Activated B cell treated with CpG ODN at 0.5 μM for 24 hours (primary cell): ENCODE measurements at places on chromosomes 1 and 21.

DNA sequence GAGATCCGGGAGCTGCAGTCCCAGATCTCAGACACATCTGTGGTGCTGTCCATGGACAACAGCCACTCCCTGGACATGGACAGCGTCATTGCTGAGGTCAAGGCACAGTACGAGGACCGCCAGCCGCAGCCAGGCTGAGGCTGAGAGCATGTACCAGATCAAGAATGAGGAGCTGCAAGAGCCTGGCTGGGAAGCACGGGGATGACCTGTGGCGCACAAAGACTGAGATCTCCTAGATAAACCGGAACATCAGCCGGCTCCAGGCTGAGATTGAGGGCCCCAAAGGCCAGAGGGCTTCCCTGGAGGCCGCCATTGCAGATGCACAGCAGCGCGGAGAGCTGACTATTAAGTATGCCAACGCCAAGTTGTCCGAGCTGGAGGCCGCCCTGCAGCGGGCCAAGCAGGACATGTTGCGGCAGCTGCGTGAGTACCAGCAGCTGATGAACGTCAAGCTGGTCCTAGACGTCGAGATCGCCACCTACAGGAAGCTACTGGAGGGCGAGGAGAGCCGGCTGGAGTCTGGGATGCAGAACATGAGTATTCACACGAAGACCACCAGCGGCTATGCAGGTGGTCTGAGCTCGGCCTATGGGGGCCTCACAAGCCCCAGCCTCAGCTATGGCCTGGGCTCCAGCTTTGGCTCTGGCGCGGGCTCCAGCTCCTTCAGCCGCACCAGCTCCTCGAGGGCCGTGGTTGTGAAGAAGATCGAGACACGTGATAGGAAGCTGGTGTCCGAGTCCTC is 25.5 kb downstream of the ETV3L start:
- no peak for DNase-seq

- DNase-seq, result no peak
Measured at GRCh38 chr1:173853074-173853473, 14.7 kb downstream of the GAS5 start.

DNA sequence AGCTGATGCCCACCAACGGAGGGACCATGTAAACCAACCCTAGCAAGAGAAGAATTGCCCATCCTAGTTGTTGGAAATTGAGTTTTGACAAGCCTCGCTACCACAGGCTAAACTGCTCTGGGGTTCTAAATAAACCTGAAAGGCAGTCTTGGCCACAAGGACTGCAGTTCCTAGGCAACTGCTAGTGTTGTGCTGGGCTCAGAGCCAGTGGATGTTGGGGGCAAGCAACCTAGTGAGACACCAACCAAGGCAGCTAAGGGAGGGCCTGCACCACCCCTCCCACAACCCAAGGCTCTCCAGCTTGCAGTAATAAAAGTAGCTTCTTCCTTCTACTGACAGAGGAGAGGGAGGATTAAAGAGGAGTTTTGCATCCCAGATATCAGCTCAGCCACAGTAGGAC is 102.4 kb upstream of the PKN2 start:
- DNase-seq, result no peak

DNA sequence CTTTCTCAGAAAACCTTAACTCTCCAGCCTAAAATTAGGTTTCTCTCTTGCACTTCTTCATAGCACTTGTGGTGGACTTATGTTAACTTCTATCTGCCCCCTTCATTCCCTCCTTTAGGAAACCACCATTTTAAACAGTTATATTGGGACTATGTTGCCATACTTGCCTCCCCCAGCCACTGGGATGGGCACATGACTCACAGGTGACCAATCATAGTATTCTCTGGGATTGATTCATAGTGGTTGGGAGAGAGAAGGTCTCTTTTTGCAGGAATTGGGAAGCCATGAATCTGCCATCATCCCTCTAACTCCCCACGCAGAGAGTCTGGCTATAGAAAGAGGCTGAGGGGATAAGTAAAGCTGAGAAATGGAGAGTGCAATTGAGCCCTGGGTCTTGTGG is 50.4 kb upstream of the NRDC start:
- no peak for DNase-seq

- no peak for DNase-seq
Measured at GRCh38 chr1:246782120-246782900, 58.1 kb downstream of the SCCPDH start.

DNA sequence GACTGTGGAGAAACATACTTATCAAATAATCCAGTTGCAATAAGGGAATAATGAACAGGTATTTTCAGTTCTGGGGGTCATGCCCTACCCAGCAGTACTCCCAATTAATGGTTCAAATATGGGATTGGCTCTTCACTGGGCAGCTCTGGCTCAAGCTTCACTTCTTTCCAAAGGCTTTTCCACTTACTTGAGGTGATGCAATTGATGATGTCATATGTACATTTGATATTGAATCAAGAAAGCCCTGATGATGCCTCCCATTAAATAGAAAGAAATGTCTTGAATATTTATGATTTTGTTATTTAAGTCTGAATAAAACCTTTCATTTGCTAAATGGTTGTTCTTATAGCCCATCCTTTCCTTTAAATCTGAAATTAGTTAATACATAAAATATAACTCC is 789.9 kb downstream of the USP25 start:
- no peak for DNase-seq

DNA sequence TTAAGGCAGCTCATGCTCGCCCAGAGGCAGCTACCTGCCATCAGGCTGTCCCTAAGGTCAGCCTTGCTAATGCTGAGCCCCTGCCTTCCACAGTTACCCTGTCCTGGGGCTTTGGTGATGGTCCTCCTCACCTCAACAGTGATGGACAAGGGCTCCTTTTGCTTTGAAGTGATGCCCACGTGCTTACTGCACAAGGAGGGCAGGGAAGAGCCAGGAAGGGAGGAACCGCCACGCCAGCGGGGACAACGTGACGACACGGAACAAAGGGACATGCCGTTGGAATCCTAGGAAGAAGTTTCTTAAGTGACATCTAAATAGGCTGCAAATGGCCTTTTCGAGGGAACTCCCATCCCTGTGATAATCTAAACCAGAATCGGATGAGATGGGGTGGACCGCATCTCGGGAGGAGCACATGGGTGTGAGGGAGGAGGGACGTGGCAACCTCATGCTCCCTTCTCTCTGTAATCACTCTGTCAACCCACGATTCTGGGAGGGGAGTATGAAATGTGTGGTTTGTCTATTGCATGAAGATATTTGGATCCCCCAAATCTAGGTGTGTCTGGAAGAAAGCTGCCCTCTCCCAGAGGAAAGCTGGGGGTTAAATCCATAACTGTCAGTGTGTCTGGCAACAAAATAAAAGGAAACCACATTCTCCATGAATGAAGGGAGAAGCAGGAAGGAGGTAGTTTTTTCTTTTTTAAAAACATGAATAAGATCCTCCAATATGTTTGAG is 110.9 kb upstream of the IRF2BP2 start:
- no peak for DNase-seq

- DNase-seq, result no peak
Measured at GRCh38 chr1:94708299-94708685, 111.9 kb upstream of the SLC44A3 start.

- DNase-seq, result peak; percentile 14
Measured at GRCh38 chr1:227899141-227899819, 48.5 kb downstream of the WNT9A start.

DNA sequence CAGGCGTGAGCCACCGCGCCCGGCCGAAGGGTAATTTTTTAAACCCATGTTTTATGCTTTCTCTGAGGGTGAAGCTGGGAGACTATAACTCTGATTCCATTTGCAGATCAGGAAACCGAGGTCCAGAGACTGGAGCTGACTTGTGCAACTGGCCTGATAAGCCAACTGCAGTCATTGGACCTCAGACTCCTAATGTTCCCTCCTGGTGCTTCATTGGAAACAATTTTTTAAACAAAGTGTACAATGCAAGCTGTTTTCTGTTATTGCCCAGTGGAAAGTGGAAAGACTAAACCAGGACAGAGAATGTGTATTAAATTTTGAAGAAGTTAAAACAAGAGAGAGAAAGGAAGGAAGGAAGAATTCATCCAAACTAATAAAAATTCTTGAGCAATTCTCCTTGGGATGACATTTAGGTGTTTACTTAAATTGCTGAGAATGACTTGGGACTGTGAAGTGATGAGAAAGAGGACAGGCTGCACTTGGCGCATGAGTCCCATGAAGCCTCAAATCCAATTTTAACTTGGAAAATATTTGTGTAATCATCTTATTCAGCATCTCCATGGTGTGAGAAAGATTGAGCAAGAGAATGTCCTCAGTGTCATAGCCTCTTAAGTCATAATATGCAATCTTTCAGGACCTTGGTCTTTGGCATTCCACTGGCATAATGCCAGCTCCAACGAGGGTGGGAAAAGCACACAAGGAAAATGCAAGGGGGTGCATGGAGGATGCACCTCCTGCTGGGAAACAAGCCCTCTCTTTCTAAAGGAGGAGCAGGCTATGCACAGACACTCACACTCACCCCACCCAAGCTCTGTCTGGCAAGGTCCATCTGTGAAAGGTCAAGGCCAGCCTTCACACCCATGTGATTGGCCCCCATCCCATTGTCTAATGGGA is 342.0 kb downstream of the SIPA1L2 start:
- no peak for DNase-seq

DNA sequence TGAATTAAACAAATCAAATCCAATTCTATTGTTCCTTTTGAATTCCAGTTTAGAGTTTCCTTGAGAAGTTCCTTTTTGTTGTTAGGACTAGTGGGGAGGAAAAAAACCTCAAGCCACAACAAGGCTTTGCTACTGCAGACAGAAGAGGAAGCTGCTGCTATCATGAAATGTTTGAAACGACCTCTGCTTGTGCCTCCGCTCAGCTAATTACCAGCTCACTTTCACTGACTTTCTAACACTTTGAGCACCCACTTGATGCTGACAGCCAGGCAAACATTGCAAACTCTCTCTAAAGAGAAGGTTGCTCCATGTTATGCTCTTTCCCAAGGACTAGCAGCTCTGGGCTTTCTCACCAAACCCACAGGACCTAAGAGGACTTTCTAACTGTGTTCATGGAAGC is 203.9 kb upstream of the PROX1 start:
- DNase-seq, result no peak

- DNase-seq, result no peak
Measured at GRCh38 chr1:174136714-174137113, 22.6 kb upstream of the RABGAP1L start.

- DNase-seq, result no peak
Measured at GRCh38 chr1:185144233-185144632, 12.5 kb downstream of the TRMT1L start.

DNA sequence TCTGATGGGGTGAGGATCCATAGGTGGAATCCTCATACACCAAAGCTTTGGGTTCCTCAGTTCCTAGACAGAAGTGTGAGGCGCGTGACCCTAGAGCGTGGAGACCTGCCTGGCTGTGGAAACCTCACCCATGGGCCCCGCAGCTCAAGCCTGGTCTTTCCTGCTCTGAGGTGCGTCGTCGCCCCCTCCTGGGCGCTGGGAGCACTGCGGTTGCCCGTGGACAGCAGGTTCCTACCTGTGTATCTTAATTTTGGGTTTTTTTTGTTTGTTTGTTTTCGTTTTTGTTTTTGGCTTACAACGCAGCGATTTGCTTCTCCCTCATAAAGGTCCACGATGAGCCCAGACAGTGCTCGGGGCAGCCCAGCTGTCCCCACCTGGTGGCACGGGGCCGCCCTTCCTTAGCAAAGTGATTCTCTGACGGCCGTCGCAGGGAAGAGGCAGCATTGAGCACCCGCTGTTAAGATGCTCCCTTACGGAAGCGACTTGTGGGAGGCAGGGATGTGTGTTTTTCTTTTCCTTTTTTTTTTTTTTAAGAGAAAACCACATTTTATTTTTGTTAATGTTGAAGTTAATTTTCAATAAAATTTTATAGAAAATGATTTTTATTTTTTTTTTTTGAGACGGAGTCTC is 36.5 kb upstream of the TRAPPC10 start:
- DNase-seq, result peak; percentile 76

DNA sequence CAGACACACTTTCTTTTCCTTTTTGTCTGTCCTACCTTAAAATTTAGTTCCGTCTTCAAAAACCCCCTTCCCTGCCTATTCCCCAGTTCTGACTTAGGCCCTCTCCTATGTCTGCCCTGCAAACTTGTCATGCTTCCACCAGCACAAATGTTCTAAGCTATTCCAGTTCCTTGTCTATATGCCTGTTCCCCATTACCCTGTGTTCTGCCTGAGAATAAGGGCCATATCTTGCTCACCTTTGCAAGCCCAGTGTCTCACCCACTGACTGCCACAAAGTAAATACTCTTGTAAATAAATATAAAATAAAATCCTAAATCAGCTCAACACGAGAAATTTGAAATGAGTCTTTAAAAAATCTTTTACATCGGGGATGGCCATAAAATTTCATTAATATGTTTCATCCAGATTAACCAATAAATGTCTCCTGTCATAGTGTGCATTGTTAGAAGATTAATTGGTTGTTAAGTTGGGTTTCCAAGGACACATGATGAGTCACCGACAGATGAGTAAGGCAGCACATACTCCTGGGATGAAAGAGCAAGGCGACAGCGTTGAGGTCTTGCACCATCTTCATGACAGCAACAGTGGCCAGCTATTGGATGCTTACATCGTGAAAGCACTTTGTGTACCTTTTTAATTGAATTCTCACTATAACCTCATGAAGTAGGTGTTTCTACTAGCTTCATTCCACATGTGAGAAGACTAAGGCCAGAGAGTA is 92.6 kb upstream of the NGF start:
- no peak for DNase-seq

DNA sequence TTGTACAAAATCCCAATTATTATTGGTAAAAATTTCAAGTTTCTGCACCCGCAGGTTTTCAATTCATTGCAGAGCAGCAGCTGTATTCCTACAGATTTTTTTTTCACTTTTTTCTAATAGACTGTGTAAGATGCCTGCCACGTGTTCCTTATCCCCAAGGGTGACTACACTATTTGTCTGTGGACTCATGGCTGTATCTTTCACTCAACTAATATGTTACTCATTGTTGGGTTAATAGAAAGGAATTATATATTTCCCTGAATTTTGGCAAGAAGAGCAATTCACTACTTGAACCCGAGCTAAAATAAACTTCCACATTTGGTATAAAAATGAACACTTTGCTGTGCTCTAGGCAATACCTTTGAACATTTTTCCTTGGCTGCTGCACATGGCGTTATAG is 158.7 kb downstream of the NCAM2 start:
- DNase-seq, result no peak

- no peak for DNase-seq
Measured at GRCh38 chr1:183957216-183957830, 80.2 kb downstream of the COLGALT2 start.

GRCh38 chr1:192475970-192476369 is 99.6 kb upstream of the RGS1 start:
- no peak for DNase-seq

DNA sequence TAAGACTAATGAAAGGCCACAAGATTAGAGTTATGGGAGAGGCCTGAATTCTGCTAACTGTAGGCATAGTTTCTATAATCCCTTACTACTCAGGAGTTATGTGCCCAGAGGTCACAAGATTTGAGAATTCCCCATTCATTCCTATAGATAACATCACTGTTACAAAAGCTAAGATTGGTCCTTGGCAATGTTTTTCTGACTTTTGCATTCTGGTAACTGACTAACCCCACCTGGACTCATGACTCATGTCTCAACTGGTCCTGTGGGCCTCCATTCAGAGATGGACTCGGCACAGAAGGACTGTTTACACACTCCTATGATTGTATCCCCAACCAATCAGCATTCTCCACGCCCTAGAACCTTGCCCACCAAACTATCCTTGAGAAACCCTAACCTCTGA is 249.0 kb upstream of the ZP4 start:
- DNase-seq, result no peak
